Ascending aorta (tissue), 2 donors: ENCODE measurements at places on chromosomes 12 and 14.
A peak's percentile ranks its signal among the peaks of the same experiment; 100 is the strongest.

DNA sequence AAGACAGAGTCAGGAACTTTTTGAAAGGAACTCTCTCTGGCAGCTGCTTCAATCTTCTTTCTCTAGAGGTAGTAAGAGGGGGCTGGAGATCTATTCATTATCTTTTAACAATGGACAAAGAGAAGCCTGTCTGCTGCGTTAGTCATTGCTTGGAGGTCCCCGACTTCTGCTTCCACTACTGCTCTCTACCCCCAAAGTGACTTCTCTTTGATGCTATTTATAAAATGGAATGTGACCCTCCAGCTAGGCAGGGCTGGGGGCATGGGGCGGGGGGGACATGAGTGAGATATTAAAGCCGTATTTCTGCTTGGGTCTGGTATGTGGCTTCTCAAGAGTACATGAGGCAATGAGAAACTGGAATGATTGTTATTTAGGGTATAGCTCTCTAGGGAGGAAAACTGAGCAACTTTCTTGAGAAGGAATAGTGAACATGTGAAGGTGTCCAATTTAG is 41.4 kb upstream of the NUDT4 start:
- DNase-seq: no peak
- no peaks in the 10 kb centered on the region for H3K36me3 ChIP-seq
- H3K4me1 ChIP-seq: no peaks in the 10 kb centered on the region
- H3K27ac ChIP-seq: no peak overlapping the region
- no peaks in the 10 kb centered on the region for H3K27me3 ChIP-seq

- no peak overlapping the region for H3K27ac ChIP-seq
- H3K4me3 ChIP-seq: no peak overlapping the region
- DNase-seq: peak; percentile 80
These were observed 40.9 kb downstream of the CCDC85C start for GRCh38 chr14:99562856-99563748.

DNA sequence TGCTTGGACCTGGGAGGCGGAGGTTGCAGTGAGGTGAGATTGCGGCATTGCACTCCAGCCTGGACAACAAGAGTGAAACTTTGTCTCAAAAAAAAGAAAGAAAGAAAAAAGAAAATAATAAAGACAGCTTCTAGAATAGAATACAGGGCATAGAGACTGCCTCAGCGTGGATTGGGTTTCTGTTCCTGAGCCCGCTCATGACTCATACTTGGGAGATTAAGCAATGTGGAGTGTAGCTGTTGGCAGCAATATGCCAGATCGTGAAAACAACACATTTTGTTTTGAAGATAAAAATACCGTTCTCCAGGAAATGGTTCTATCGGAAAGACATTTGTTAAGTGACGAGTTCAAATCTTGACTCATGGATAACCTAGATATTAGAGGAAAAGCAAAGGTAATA is 67.2 kb downstream of the GLT1D1 start:
- no peaks in the 10 kb centered on the region for H3K36me3 ChIP-seq
- no peak for DNase-seq
- peaks cover 5% of the 10 kb centered on the region for H3K4me1 ChIP-seq
- H3K4me3 ChIP-seq: no peak overlapping the region

DNA sequence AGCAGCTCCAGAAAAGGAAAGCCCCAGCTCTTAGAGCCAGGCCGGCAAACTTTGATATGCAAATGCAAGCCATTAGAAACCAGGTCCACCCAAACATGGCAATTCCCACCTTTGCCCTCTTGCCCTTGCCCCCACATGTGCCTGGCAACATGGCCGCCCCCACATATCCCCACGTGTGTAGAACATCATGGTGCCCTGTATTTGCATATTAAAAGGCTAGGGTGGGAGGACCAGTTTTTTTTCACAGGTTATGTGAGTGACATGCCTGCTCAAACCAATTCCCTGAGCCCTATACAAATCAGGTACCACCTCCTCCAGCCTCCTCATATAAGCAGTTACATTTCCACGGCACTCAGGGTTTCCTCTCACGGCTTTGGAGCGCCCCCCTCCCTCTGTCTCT is 6.1 kb upstream of the ALDH1L2 start:
- no peaks in the 10 kb centered on the region for H3K27me3 ChIP-seq
- no peak overlapping the region for H3K4me3 ChIP-seq
- H3K27ac ChIP-seq: no peak overlapping the region
- H3K36me3 ChIP-seq: no peaks in the 10 kb centered on the region
- DNase-seq: no peak

DNA sequence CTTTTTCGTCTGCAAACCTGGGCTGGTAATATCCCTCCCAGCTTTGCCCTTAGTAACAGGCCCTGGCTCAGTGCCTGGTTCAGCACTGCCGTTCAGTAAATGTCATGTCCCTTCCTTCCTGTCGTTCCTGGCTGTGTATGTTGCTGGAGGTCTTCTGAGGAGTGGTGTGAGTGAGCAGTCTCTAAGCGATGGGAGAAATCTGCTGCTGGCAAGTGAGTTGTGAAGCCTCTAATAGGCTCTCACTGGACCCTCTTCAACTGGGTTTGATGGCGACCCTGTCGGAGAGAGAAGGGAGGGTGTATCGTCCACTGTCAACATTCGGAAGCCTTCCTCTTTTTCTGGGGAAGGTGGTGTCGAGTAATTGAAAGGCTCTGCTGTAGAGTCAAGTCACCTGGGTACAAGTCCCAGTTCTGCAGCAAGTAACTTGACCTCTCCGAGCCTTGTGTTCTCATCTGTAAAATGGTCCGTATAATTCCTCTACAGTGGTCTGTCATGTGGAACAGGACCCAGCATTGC is 62.8 kb downstream of the HRK start:
- DNase-seq: peak; percentile 66
- H3K4me1 ChIP-seq: peaks cover 3% of the 10 kb centered on the region
- no peaks in the 10 kb centered on the region for H3K27me3 ChIP-seq
- peak overlapping the region; percentile 82 for H3K4me3 ChIP-seq
- H3K36me3 ChIP-seq: no peaks in the 10 kb centered on the region
- peak overlapping the region; percentile 92 for H3K27ac ChIP-seq

DNA sequence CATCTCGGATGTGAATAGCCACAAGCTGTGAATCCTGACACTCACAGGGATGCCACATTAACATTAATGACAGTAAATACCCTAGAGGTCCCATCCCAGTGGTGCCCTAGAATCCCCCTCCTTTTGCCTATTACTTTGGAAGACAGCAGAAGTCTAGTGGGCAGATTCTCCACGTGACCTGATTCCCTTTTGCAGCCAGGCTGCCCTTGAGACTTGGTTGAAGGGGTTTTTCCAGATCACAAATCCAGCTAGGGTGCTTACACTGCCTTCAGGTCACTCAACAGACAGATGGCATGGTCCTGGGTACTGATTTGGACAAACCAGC is 8.7 kb downstream of the HDAC7 start:
- no peaks in the 10 kb centered on the region for H3K27me3 ChIP-seq
- DNase-seq: no peak
- H3K4me3 ChIP-seq: no peak overlapping the region
- H3K36me3 ChIP-seq: peaks cover 8% of the 10 kb centered on the region

GRCh38 chr12:96948782-96949181 is 41.7 kb downstream of the NEDD1 start:
- no peak overlapping the region for H3K4me3 ChIP-seq
- no peak overlapping the region for H3K27ac ChIP-seq
- H3K27me3 ChIP-seq: no peaks in the 10 kb centered on the region
- H3K4me1 ChIP-seq: no peaks in the 10 kb centered on the region
- DNase-seq: no peak

- H3K4me1 ChIP-seq: peaks cover 32% of the 10 kb centered on the region
- no peaks in the 10 kb centered on the region for H3K36me3 ChIP-seq
- no peak overlapping the region for H3K4me3 ChIP-seq
These were observed 3.7 kb downstream of the DHRS7 start for GRCh38 chr14:60161196-60162107.

DNA sequence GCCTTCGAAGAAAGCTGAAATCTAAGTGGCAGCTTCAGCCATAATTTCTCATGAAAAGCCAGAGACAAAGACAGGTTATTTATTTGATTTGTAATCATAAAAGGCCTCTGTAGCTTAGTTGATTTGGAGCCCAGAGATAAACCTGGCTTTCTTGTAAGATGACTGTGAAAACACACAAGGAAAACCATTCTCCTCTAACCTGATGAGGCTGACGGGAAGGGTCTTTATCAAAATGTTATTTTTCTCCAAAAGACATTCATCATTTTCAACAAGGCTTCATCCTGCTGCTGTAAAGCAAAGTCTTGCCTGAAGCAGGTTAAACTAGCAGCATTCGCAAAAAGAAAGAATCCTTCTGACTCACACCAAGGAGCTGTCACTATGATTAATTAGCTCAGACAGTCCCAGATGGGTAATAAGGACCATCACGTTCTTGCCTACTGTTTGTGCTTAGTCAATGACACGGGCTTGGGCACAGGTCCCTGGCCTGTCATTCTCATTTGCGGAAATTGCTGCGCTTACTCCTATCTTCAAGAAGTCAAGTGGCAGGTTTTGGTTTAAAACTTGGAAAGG is 286.6 kb downstream of the C12orf75 start:
- H3K27me3 ChIP-seq: no peaks in the 10 kb centered on the region
- no peaks in the 10 kb centered on the region for H3K4me1 ChIP-seq

- DNase-seq: no peak
- peaks cover 18% of the 10 kb centered on the region for H3K4me1 ChIP-seq
- H3K4me3 ChIP-seq: no peak overlapping the region
- peak overlapping the region; percentile 48 for H3K27ac ChIP-seq
- H3K27me3 ChIP-seq: no peaks in the 10 kb centered on the region
These were observed 5.0 kb downstream of the PPTC7 start for GRCh38 chr12:110577864-110578693.

DNA sequence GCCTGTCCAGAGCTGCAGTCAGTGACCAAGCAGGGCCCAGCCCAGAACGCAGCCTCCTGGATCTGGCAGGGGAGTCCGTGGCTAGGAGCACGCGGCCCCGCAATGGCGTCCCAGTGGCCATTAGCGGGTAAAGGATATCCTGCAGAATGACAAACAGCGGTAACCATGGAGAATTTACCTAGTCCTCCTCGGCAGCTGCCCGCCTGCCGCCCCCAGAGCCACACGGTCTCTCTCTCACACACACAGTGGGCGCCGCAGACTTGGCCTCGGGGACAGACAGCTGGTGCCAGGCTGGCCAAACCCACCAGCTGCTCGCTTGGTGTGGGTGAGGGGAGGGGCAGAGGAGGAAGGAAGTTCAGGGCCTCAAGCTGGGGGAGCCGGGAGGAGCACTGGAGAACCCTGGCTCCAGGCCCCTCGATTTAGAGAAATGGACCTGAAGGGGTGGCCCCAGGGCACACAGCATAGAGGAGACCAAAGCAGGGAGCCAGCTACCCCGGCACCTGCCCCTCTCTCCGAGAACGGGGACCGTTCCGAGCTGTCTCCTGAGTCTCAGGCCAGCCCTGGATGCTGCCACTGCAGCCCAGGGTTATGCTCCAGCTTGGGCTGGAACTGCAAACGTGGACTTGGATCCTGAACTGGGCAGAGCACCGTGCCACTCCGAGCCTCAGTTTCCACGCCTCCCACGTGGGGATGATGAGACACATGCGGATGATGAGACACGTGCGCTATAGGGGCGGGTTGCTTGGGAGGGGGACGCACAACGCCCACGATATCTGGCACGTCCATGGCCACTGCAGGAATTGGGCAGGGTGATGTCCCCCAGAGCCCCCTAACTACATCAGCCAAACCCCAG is 3.4 kb downstream of the CDK2AP1 start:
- peaks cover 23% of the 10 kb centered on the region for H3K4me1 ChIP-seq
- peaks cover 14% of the 10 kb centered on the region for H3K36me3 ChIP-seq
- peak overlapping the region; percentile 83 for H3K27ac ChIP-seq
- H3K27me3 ChIP-seq: no peaks in the 10 kb centered on the region

DNA sequence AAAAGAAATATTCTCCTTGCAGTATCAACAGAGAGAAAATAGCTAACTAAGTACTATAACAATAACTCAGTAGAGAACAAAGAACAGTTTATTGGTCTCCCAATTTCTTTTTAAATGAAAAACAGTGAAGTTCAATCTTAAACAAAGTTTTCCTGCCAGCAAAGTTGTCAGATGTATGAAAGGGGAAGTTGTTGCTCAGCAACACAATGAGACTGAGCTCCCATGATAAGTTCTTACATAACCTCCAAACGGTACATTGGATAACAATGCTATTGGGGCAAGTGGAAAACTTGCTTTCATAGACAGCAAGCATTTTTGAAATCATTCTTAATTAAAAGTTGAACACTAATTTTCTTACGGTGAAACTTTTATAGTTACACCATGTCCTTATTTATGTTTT is 94.9 kb downstream of the ALG10B start:
- DNase-seq: no peak
- H3K36me3 ChIP-seq: no peaks in the 10 kb centered on the region
- H3K27ac ChIP-seq: no peak overlapping the region
- no peak overlapping the region for H3K4me3 ChIP-seq
- no peaks in the 10 kb centered on the region for H3K27me3 ChIP-seq

DNA sequence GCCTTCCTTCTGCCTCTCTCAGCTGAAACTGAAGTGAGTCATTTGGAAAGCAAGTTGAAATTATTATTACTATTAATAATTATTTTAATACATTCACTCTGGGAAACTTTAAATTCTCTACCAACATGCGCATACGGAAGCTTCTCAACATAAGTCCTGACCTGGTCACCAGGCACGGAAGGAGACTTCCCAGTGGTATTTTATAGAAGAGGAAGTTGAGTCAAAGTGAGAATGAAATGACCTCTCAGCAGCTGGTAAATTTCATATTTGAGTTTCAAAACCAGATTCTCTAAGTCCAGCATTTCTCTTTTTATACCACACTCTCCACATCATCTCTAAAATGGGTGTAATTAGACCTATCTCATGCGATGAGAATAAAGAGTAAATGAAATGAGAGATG is 747.4 kb downstream of the VRK1 start:
- H3K27ac ChIP-seq: no peak overlapping the region
- no peaks in the 10 kb centered on the region for H3K4me1 ChIP-seq
- no peak overlapping the region for H3K4me3 ChIP-seq
- H3K27me3 ChIP-seq: no peaks in the 10 kb centered on the region
- DNase-seq: no peak

DNA sequence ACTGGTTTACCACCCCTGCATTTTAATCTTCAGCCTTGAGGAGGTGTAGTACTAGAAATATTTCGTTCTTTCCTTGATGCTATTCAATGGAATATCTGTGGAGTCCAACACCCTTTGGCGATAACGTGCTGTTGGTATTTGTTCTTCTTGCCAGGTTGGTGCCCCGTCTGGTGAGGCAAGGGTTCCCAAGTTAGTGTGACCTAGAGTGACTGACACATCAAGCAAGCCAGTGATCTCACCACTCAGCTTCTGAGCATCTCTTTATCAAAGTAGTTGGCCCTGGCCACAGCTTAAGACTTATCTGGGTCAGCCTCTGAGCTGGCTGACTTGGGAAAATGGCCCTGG is 60.2 kb downstream of the PLXNC1 start:
- DNase-seq: no peak
- H3K4me3 ChIP-seq: peak overlapping the region; percentile 45
- no peaks in the 10 kb centered on the region for H3K27me3 ChIP-seq
- H3K4me1 ChIP-seq: peaks cover 7% of the 10 kb centered on the region

DNA sequence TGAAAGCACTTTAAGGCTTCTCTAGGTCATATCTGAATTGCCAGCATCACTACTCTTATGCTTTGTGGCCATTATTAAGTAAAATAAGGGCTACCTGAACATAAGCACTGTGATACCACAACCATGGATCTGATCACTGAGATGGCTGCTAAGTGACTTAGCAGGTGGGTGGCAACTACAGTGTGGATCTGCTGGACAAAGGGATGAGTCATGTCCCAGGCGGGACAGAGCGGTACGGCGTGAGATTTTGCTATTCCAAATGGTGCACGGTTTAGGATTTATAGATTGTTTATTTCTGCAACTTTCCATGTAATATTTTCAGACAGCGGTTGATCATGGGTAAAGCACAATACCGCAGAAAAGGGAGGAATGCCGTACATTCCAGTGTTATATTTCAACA is 39.4 kb downstream of the MLXIP start:
- no peaks in the 10 kb centered on the region for H3K27me3 ChIP-seq
- no peak overlapping the region for H3K4me3 ChIP-seq
- peaks cover 12% of the 10 kb centered on the region for H3K4me1 ChIP-seq

- H3K36me3 ChIP-seq: peaks cover 8% of the 10 kb centered on the region
- H3K27ac ChIP-seq: no peak overlapping the region
- no peak overlapping the region for H3K4me3 ChIP-seq
These were observed 32.5 kb downstream of the MPHOSPH9 start for GRCh38 chr12:123200414-123200813.
